ENCODE measurements at places on chromosomes 2 and 18.

- no peak for DNase-seq
Observed at GRCh38 chr18:52060607-52061304, 279.2 kb upstream of the DCC start.

DNA sequence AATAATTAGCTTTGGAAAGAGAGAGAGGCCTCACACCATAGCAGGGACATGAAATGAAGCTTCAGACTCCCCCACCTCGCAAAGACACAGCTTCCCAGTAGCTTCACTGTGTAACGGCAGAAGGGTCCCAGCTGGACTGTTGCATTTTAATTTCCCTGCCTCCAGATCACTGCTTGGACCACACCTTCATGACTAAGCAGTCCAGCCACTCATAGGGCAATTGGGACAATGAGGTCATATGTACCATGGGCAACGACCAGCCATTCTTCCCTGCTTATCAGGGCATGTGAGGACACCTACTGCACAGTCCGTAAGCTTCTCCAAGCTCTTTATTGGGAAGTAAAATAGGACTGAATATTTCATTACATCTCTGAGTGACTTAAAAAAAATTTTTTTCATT lies 183.0 kb downstream of the MREG start:
- DNase-seq: peak; percentile 38

- no peak for DNase-seq
Observed at GRCh38 chr2:168731616-168732015, 70.8 kb upstream of the NOSTRIN start.

DNA sequence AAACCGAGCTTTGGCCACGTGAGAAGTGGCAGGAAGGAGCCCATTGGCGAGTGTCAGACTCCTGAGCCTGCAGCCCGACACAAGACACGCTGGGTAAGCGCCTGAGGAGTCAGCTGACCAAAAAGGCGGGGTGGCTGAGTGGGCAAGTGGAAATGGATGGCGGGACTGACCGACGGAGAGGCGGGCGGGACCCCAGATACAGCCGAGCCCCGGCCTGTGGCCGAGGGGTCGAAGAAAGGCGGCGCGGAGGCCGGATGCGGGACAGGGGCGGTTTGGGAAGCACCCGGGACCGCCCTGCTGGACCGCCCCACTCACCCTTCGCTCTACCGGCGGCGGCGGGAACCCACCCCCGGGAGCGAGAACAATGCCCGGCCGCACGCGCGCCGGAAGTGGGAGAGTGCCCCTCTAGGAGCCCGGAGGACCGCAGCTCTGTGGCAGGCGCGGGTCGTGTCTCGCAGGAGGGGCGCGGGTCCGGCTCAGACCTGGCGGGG lies 22.8 kb downstream of the ZSCAN30 start:
- no peak for DNase-seq

GRCh38 chr2:187419808-187420207 lies 28.2 kb downstream of the CALCRL start:
- no peak for DNase-seq

GRCh38 chr18:44135741-44136140 lies 544.9 kb upstream of the SETBP1 start:
- no peak for DNase-seq

DNA sequence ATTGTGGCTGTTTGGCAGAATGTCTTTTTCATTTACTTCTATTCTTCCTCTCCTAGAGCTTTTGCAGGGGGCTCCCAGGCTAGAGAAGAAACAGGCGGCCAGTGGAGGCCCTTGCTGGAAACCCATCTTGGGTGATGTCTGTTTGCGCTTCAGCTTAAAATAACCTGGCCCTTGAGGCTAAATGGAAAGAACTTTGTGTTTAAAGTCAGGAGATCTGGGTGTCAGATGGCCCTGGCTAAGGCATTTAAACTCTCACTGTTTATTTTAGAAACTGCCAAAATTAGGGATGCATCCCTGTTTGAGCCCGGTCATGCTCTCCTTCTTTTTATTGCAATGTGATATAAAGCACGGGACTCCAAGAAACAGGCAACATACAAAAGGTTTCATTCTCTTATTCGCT lies 118.4 kb upstream of the RMP24 start:
- no peak for DNase-seq

- no peak for DNase-seq
Observed at GRCh38 chr2:88837511-88838160, 146.2 kb downstream of the RPIA start.

GRCh38 chr2:37340637-37341036 lies 3.8 kb upstream of the QPCT start:
- DNase-seq: no peak
